ENCODE measurements at places on chromosomes 5 and 9.

GRCh38 chr5:88502179-88503040 lies 233.8 kb upstream of the TMEM161B start:
- DNase-seq = no peak

- DNase-seq = no peak
These were observed 136.3 kb downstream of the TMEM232 start for GRCh38 chr5:110590187-110590586.

DNA sequence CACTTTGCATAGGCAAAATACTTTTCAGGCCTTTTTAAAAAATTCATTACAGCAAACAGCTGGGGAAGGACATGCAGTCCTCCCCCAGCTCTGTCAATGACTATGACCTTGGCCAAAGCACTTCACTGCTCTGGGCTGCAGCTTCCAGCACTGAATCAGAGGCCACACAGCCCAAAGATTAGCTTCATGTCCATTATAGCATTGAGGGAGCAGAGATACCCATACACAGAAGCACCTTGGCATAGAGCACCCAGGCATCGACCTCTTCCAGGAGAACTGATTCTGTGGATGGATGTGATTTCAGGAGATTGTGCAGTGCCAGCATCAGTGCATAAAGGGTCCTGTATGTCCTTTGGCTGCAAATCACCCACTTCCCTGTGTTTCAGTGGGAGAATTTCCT lies 241.9 kb downstream of the MARCHF11 start:
- no peak for DNase-seq

DNA sequence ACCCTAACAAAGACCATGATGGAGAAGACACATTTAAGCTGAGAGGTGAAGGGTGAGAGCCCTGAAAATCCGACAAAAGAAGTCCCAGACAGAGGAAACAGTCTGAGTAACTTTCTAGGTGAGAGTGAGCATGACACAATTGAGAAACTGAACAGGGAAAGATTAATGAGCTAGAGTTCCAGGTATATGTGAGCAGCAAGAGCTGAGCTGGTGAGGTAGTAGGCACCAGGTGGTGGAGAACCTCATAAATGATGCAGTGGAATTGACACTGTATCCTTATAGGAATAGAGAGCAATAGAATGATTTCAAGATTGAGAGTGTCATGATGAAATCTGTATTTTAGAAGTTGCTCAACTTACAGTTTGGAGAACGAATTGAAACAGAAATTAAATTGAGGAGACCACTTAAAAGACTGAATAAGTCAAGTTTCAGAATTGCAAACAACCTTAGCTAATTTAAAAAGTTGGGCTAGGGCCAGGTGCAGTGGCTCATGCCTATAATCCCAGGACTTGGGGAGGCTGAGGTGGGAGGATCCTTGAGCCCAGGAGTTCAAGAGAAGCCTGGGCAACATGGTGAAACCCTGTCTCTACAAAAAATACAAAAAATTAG lies 89.8 kb downstream of the NREP start:
- DNase-seq = no peak

GRCh38 chr9:72947984-72948465 lies 4.8 kb downstream of the ALDH1A1 start:
- no peak for DNase-seq

Measured in stimulated activated CD4-positive, alpha-beta T cell treated with anti-CD3 and anti-CD28 coated beads, Interleukin-4, amount 100 ng/mL, for 48 hours (primary cell).